ENCODE measurements at places on chromosomes 6 and 20.

DNA sequence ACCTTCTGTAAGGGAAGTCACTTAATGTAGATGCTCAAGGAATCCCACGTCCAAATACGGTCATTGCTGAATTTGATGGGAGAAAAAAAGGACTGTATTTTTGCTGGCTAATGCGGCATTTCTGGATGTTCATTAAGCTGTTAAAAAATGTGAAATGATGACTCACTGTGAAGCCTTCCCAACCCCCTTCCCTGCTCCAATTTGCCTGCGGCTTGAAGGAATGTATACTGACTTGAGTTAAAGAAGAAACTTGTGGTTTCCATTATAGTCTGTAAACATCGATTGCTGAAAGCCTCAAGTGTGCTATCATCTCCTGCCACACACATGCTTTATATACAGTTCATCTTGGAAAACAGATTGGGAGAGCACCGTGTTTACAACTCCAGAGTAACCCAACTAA lies 249.1 kb upstream of the JAG1 start:
- H3K27me3 ChIP-seq = no peaks in the 10 kb centered on the region
- no peak for DNase-seq
- no peaks in the 10 kb centered on the region for H3K36me3 ChIP-seq

DNA sequence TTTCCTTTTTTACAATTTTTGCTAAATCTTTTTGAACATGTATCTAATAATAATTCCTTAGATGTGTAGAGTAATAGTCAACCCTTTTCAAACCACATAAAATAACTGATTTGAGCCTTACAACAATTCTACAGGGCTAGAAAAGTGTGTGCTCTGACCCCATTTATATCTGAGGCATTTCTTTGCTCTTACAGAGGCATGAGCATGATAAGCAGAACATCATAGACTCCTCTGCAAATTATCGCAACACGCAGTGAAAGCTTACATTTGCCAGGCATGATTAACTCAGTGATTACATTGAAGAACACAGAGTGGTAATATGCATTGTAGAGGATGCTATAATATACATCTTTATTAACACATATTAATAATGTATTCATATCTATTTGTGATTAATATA lies 120.4 kb downstream of the SIM1 start:
- no peak for DNase-seq
- no peak overlapping the region for H3K4me3 ChIP-seq
- no peaks in the 10 kb centered on the region for H3K36me3 ChIP-seq
- H3K4me1 ChIP-seq = no peaks in the 10 kb centered on the region
- H3K27me3 ChIP-seq = no peaks in the 10 kb centered on the region

DNA sequence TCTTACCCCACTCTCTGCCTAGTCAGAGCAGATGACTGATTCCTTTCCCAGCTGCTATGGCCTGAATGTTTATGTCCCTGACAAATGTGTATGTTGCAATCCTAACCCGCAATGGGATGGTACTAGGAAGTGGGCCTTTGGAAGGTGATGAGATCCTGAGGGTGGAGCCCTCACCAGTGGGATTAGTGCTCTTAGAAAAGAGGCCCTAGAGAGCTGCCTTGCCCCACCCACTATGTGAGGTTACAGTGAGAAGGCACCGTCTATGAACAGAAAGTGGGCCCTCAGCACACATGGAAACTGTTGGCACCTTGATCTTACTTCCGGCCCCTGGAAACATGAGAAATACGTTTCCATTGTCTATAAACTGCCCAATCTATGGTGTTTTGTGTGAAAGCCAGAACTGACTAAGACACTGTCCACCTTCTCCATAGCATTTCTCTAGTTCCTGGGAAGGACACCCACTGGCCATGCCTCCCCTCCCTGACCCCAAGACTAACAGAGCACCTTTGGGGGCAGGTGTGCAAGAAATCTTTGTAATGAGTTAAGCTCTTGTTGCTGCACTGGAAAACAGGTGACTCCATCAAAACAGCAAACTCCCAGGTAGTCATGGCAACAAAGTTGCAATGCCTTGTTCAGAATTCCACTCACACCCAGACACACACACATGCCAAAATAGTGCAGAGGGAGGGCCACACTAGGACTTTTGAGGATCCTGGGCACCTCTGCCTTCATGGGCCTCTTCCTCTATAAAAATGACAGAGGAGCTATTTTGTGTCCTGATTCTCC lies 16.2 kb downstream of the GABRR2 start:
- DNase-seq = no peak
- no peaks in the 10 kb centered on the region for H3K36me3 ChIP-seq
- H3K4me3 ChIP-seq = no peak overlapping the region
- peaks cover 13% of the 10 kb centered on the region for H3K4me1 ChIP-seq

- H3K4me1 ChIP-seq = peaks cover 23% of the 10 kb centered on the region
- H3K27me3 ChIP-seq = peaks cover 66% of the 10 kb centered on the region
- DNase-seq = no peak
Measured at GRCh38 chr6:117483645-117484016, 1.2 kb downstream of the DCBLD1 start.

DNA sequence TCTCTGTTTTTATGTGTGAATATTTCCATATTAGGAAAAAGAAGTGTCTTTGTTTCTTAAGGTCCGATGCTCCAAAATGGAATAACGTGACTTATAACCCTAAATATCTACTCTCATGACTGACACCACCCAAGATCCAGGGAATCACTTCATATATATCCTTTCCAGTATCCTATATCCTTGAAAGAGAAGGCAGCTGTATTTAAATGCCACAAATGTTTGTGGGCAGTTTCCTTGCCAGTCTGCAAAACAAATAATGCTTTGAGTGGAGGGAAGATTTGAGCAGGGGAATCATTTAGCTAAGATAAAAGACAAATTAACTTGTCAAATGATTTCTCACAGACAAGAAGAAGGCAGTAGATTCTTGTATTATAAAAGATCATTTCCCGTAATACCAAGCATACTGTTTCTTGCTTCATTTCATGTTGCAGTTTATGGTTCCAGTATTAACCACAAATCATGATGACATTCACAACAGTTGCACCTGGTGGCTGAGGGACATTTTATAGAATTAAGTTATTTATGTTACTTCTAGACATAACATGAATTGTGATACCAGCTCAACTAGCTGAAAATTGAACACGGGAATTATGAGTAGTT lies 30.0 kb upstream of the FABP7 start:
- H3K36me3 ChIP-seq = no peaks in the 10 kb centered on the region
- H3K4me3 ChIP-seq = no peak overlapping the region
- no peak overlapping the region for H3K27ac ChIP-seq
- H3K4me1 ChIP-seq = peaks cover 4% of the 10 kb centered on the region
- H3K27me3 ChIP-seq = no peaks in the 10 kb centered on the region

GRCh38 chr6:148502083-148502772 lies 159.6 kb downstream of the SASH1 start:
- DNase-seq = no peak
- H3K36me3 ChIP-seq = no peaks in the 10 kb centered on the region
- no peaks in the 10 kb centered on the region for H3K4me1 ChIP-seq
- H3K27ac ChIP-seq = no peak overlapping the region

GRCh38 chr20:33812152-33812849 lies 1.2 kb downstream of the CHMP4B start:
- peak; percentile 45 for DNase-seq
- H3K36me3 ChIP-seq = peaks cover 3% of the 10 kb centered on the region

GRCh38 chr20:12177657-12178293 lies 260.1 kb downstream of the BTBD3 start:
- H3K27me3 ChIP-seq = no peaks in the 10 kb centered on the region
- DNase-seq = no peak

GRCh38 chr6:1403851-1404712 lies 14.7 kb downstream of the FOXF2 start:
- no peaks in the 10 kb centered on the region for H3K36me3 ChIP-seq
- H3K27me3 ChIP-seq = peaks cover 9% of the 10 kb centered on the region
- H3K4me1 ChIP-seq = no peaks in the 10 kb centered on the region
- no peak overlapping the region for H3K27ac ChIP-seq
- H3K4me3 ChIP-seq = no peak overlapping the region

DNA sequence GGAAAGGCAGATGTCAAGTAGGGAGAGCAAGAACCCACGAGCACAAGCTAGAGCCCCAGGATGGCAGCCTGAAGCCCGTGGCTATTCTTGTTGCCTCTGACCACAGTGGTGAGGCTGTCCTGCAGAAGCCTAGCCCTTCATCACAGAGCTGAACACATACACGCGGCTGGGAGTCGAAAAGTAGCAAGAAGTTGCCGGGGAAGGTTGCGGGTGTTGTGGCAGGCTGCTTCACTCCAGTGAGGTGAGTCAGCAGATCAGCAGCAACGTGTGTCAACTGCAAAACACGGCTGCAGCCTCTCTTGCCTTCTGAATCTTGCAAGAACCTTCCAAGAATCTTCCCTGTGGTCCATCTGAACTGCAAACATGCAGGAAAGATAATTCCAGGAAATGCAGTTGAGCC lies 10.6 kb upstream of the STX16 start:
- no peaks in the 10 kb centered on the region for H3K36me3 ChIP-seq
- DNase-seq = peak; percentile 30
- no peak overlapping the region for H3K4me3 ChIP-seq
- no peaks in the 10 kb centered on the region for H3K4me1 ChIP-seq
- no peak overlapping the region for H3K27ac ChIP-seq
- H3K27me3 ChIP-seq = peaks cover 11% of the 10 kb centered on the region

GRCh38 chr20:19756761-19757486 lies 1.1 kb upstream of the RIN2 start:
- H3K27ac ChIP-seq = peak overlapping the region; percentile 50
- peaks cover 32% of the 10 kb centered on the region for H3K4me1 ChIP-seq
- H3K27me3 ChIP-seq = no peaks in the 10 kb centered on the region
- peak; percentile 8 for DNase-seq
- H3K4me3 ChIP-seq = peak overlapping the region; percentile 93

DNA sequence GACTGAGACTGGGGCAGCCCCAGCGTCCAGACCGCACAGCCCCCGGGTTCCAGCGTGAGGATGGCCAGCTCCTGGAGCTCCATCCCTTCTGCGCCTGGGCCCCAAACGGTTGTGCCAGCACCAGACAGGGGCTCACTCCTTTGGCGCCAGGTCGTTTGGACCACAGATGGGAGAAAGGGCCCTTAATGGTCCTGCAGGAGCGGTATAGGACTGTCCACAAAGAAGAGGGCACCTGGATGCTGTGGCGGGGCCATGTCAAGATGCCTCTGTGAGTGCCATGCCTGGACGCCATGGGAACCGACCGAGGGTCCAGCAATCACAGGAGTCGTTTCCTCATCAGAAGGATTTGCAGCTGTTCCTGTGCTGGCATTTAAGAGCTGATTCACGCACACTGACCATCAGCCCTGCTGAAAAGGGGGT lies 82.7 kb downstream of the DLL1 start:
- H3K4me1 ChIP-seq = no peaks in the 10 kb centered on the region
- no peak overlapping the region for H3K4me3 ChIP-seq
- no peak overlapping the region for H3K27ac ChIP-seq
- H3K36me3 ChIP-seq = no peaks in the 10 kb centered on the region

DNA sequence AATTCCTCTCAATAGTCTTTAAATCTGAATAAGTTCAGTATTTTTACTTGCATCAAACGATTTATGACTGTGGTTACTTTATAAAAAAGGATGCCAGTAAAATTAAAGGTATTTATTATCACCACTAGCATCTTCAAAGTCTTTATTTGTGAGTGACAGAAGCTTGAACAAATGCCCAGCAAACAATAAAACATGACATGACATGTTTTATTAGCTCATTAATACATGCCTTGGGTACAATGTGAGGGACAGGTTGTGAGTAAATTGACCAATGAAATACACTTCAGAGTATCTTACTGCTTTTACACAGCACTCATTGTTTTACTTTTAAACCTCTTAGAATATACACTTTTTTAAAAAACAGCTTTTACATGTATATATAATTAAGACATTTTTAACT lies 113.4 kb upstream of the BEND3 start:
- DNase-seq = no peak
- H3K27ac ChIP-seq = no peak overlapping the region
- H3K4me1 ChIP-seq = no peaks in the 10 kb centered on the region
- H3K36me3 ChIP-seq = no peaks in the 10 kb centered on the region

- H3K27me3 ChIP-seq = peaks cover 17% of the 10 kb centered on the region
- H3K4me1 ChIP-seq = peaks cover 8% of the 10 kb centered on the region
Measured at GRCh38 chr20:41131594-41132387, 5.6 kb upstream of the PLCG1 start.

GRCh38 chr6:36506611-36507010 lies 40.7 kb downstream of the STK38 start:
- H3K36me3 ChIP-seq = peaks cover 82% of the 10 kb centered on the region
- no peak overlapping the region for H3K27ac ChIP-seq
- H3K27me3 ChIP-seq = no peaks in the 10 kb centered on the region
- no peaks in the 10 kb centered on the region for H3K4me1 ChIP-seq
- H3K4me3 ChIP-seq = no peak overlapping the region

DNA sequence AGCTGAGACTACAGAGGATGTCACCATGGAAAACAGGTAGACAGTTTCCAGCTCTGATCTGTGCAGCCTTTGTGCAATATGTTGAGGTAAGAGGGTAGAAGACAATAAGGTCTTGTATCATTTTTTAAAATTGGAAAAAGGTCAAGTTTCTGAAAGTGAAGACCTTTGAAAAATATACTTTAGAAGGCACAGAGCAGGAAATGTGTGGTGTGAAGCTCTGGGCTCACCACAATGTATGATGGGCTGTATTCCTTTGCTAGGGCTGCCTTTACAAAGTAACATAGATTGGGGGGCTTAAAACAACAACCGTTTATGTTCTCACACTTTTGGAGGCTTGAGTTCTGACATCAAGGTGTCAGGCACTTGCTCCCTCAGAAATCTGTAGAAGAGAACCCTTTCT lies 514.3 kb upstream of the JARID2 start:
- H3K27me3 ChIP-seq = no peaks in the 10 kb centered on the region
- H3K27ac ChIP-seq = no peak overlapping the region
- no peak for DNase-seq
- no peaks in the 10 kb centered on the region for H3K36me3 ChIP-seq

- no peaks in the 10 kb centered on the region for H3K27me3 ChIP-seq
- no peaks in the 10 kb centered on the region for H3K36me3 ChIP-seq
- no peak for DNase-seq
- peaks cover 5% of the 10 kb centered on the region for H3K4me1 ChIP-seq
- H3K27ac ChIP-seq = no peak overlapping the region
- H3K4me3 ChIP-seq = no peak overlapping the region
Measured at GRCh38 chr6:119587537-119587936, 238.0 kb upstream of the MAN1A1 start.

- peak; percentile 72 for DNase-seq
- H3K27me3 ChIP-seq = no peaks in the 10 kb centered on the region
- no peaks in the 10 kb centered on the region for H3K36me3 ChIP-seq
- peak overlapping the region; percentile 76 for H3K27ac ChIP-seq
- H3K4me1 ChIP-seq = peaks cover 41% of the 10 kb centered on the region
- H3K4me3 ChIP-seq = peak overlapping the region; percentile 94
Measured at GRCh38 chr6:119350952-119351372, 1.4 kb upstream of the MAN1A1 start.

DNA sequence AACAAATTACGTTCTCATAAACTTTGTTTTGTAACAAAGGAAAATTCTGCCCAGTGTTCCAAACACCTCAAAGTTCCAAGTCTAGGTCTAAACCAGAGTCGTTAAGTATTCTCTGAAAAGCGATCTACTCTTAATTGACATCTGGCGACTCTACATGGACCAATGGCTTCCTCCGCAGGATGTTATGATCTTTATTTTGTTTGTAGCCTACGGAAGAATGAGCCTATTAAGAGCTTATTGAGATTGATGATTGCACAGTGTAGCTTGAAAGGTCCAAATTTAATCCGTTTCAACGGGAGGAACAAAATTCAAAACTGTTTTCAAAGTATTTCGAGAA lies 61.1 kb downstream of the FAM217A start:
- peak overlapping the region; percentile 95 for H3K4me3 ChIP-seq
- peaks cover 6% of the 10 kb centered on the region for H3K36me3 ChIP-seq
- peaks cover 34% of the 10 kb centered on the region for H3K4me1 ChIP-seq
- DNase-seq = no peak

All from common myeloid progenitor, CD34-positive (primary cell).